ENCODE measurements at places on chromosomes 16 and 17.
A peak's percentile ranks its signal among the peaks of the same experiment; 100 is the strongest.

DNA sequence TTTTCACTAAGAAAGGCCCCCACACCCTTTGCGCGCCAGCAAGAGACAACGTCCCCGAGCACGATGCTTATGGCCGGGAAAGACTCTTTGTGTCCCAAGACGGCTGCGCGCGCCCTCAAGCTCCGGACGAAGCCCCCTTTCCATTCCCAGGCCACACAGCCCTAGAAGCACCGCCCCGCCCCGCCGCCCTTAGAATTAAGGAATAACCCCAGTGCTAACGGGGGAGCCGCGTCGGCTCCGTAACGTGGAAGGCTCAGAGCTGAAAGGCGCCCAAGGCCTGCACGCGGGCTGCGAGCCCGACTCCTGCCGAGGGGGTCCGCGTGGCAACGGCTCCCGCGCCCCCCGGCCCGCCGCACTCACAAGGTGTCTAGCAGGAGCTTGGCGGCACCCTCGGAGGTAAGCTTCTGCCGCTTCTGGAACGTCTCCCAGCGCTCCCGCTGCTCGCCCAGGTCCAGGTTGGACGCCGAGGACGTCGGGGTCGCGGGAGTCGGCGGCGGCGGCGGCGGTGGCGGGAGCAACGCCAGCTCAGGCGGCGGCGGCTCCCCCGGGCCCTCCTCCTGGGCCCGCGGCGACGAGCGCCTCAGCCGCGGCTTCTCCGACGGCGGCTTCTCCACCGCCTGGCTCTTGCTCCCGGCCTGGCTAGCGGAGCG lies 477 bp downstream of the CENPV start:
- DNase-seq, result peak; percentile 73

DNA sequence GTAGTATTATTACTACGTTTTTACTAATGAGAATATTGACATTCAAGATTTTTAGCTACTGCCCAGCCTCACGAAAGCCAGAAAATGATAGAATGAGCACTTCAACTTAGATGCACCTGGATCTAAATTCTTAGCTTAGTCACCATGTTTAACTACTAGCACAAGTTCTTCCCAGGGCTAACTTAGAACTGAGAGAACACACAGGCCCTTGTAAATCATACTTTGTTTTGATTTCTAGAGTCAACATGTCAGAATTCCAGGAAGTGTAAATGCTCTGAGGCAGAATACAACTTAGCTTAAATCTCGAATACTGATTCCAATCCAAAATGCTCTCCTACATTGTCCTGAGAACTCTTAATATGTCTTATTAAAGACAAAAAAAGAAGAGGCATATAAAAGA lies 6.8 kb upstream of the ACSM1 start:
- no peak for DNase-seq

- no peak for DNase-seq
Measured at GRCh38 chr16:28167730-28168129, 44.0 kb downstream of the XPO6 start.

DNA sequence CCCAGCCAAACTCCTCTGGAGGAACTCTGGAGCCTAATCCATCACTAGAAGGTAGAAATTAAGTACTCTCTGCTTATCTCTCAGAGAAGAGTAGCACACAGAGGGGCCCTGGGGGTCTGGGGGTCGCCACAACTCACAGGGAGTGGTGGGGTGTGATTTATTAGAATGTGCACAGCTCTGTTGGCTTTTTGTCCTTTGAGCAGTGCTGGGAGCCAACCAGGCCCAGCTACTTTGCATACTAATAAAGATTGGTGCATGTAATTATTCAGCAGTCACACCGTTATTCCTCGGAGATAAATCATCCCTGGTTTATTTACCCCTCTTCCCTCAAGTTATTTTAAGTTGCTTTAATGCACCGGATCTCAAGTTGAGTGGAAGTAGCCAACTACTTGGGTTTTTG lies 606.7 kb upstream of the EEF2KMT start:
- DNase-seq, result no peak

GRCh38 chr16:27243725-27244362 lies 24.7 kb downstream of the NSMCE1 start:
- DNase-seq, result no peak

GRCh38 chr16:79519448-79519847 lies 81.1 kb downstream of the MAF start:
- no peak for DNase-seq

- DNase-seq, result no peak
Measured at GRCh38 chr16:85389679-85390470, 223.2 kb upstream of the GSE1 start.

DNA sequence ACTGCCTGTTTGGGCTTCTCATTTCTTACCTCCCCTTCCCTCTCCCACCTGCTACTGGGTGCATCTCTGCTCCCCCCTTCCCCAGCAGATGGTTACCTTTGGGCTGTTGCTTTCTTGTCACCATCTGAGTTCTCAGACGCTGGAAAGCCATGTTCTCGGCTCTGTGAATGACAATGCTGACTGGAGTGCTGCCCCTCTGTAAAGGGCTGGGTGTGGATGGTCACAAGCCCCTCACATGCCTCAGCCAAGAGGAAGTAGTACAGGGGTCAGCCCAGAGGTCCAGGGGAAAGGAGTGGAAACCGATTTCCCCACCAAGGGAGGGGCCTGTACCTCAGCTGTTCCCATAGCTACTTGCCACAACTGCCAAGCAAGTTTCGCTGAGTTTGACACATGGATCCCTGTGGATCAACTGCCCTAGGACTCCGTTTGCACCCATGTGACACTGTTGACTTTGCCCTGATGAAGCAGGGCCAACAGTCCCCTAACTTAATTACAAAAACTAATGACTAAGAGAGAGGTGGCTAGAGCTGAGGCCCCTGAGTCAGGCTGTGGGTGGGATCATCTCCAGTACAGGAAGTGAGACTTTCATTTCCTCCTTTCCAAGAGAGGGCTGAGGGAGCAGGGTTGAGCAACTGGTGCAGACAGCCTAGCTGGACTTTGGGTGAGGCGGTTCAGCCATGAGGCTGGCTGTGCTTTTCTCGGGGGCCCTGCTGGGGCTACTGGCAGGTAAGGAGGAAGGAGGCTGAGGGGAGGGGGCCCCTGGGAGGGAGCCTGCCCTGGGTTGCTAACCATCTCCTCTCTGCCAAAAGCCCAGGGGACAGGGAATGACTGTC lies at the start of gene CD68:
Gene CD68 (plus strand): TSS at position 638 of the 833 bp plus-strand sequence. CDS start 40 bp downstream, at position 678.
- DNase-seq, result peak; percentile 88

DNA sequence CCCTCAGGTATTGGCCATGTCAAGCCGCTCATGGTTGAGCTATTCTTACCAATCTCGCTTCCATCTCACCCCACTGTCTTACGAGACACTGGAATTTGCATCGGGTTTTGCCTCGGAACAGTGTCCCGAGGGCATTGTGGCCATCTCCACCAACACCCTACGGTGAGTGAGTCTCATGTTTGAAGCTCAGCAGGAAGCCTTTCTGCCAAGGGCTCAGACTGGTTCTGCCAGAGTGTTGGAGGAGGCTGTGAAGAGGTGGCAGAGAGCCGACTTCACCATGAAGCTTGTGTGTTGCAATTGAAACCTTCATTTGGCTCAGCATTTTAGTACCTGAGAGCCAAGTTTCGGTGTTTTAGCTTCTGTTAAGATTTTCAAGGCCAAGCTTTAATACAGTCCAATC lies 38.0 kb downstream of the SF3B3 start:
- no peak for DNase-seq

GRCh38 chr17:888998-889441 lies 90.6 kb downstream of the NXN start:
- no peak for DNase-seq

- no peak for DNase-seq
Measured at GRCh38 chr16:83301971-83302370, 505.8 kb upstream of the HSBP1 start.

- DNase-seq, result peak; percentile 23
Measured at GRCh38 chr17:4782652-4783051, 3.5 kb downstream of the VMO1 start.

- DNase-seq, result no peak
Measured at GRCh38 chr17:37741341-37742115, 3.3 kb downstream of the HNF1B start.

GRCh38 chr17:33220036-33220435 lies 73.1 kb downstream of the ASIC2 start:
- DNase-seq, result no peak

DNA sequence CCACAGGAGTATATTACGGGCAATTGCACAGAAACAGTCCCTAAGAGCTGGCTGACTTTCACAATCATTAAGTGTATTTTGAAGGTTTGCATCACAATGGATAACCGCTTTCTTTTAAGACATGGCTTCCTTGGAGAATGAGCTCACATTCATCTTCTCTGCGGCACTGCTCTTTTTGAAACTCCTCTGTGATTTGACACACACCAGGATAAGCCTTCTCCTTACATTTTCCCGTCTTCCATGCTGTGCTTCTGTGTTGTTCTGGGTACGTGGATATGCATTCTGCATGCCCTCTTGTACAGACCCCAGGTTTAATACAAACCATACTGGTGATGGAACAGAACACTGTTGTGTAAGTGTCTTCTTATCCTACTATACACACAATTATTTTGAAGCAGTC lies 89.5 kb upstream of the METRNL start:
- no peak for DNase-seq

- no peak for DNase-seq
Measured at GRCh38 chr16:61791464-61791863, 244.8 kb downstream of the CDH8 start.

GRCh38 chr16:88449267-88449561 lies 3.9 kb upstream of the ZFPM1 start:
- peak; percentile 49 for DNase-seq

Measured in A673 (cell line).